ENCODE measurements at places on chromosomes 4 and X. TPM values are rescaled to one million over a fixed set of nuclear protein-coding genes. Genes with fewer than 3 reads are reported as not detected.

- H3K4me3 ChIP-seq: no peak overlapping the region
- no peaks in the 10 kb centered on the region for H3K27me3 ChIP-seq
- H3K27ac ChIP-seq: no peak overlapping the region
Observed at GRCh38 chr4:48909697-48910096, 3.1 kb upstream of the OCIAD2 start.

- no peaks in the 10 kb centered on the region for H3K27me3 ChIP-seq
- H3K4me1 ChIP-seq: no peaks in the 10 kb centered on the region
- no peaks in the 10 kb centered on the region for H3K36me3 ChIP-seq
- no peak for DNase-seq
- H3K27ac ChIP-seq: no peak overlapping the region
Observed at GRCh38 chr4:190017357-190018200, 9.5 kb downstream of the FRG2 start.

- no peak for DNase-seq
- H3K4me1 ChIP-seq: no peaks in the 10 kb centered on the region
- H3K27me3 ChIP-seq: no peaks in the 10 kb centered on the region
- H3K4me3 ChIP-seq: no peak overlapping the region
Observed at GRCh38 chrX:26914232-26914631, 548.9 kb downstream of the PPP4R3C start.

The PDCL2 gene
- not detected for total RNA-seq

DNA sequence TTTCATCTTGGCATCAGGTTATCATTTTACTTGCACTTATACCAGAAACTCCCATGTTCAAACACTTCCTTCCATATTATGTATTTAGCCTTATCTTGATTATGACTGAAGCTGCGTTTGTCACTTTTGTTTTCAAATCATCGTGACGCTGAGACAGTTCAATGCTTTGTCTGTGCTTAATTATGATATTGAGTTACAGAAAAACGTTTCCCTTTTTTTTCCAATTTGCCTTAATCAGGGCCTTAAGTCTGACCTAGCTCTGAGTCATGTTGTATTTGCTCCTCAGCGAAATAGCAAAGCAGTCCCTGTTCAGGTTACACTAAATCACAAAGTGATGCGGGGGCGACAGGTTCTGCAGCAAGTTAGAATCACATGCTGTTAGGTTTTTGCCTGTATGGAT, 254.7 kb downstream of the AFF2 start:
- H3K36me3 ChIP-seq: no peaks in the 10 kb centered on the region
- no peaks in the 10 kb centered on the region for H3K27me3 ChIP-seq
- DNase-seq: no peak
- no peak overlapping the region for H3K4me3 ChIP-seq
- no peaks in the 10 kb centered on the region for H3K4me1 ChIP-seq

The MAGEB1 gene
- total RNA-seq: not detected

Data from Peyer's patch (tissue), 4 donors.